ENCODE measurements at places on chromosomes 12 and 14.

GRCh38 chr14:77039285-77040058, 11.0 kb upstream of the IRF2BPL start:
- DNase-seq = no peak

DNA sequence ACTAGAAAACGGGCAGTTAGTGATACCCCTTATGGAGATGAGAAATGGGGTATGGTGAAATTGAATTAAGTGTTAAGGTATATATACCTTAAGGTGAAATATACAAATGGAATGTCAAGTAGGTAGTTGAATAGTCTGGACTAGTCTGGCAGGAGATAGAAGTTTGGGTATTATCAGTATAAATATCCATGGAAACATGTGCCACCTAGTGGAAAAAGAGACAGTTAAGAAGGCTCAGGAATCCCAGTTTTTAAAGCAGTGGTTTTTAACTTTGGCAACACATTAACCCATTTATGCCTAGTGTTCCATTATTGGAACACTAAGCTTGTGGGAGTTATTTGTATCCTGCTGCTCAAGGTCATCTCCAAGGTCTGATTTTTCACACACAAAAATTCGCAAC, 38.6 kb upstream of the TPH2 start:
- no peak for DNase-seq

DNA sequence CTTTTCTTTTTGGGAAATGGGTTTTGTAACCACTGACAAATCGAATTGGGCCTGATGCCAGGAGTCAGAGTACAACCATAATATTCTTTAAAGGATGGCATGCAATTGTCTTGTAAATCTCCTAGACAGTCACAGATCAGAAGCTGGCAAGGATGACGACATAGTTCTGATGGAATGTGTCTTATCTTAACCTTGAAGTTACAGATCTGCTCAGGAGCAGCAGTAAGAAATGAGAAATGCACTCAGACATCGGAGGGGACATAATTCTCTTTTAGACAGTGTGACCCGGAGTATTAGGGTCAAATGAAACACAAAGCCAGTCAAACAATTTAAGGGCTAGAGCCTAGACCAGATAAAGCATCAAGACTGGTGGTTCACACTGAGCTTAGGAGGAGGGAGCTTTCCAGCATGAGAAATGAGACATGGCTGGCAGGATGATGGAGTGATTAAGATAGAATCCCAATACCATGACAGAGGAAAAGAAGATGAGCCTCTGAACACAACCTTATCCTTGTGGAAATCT, 17.5 kb downstream of the CBX5 start:
- no peak for DNase-seq

GRCh38 chr12:113232840-113233585, 11.7 kb downstream of the TPCN1 start:
- DNase-seq = no peak

- no peak for DNase-seq
Observed at GRCh38 chr14:90681929-90682328, 134.3 kb downstream of the TTC7B start.

Measured in GM04503 (cell line).